ENCODE measurements at places on chromosomes 13 and 19. TPM values are rescaled to one million over a fixed set of nuclear protein-coding genes. Genes with fewer than 3 reads are reported as not detected.

DNA sequence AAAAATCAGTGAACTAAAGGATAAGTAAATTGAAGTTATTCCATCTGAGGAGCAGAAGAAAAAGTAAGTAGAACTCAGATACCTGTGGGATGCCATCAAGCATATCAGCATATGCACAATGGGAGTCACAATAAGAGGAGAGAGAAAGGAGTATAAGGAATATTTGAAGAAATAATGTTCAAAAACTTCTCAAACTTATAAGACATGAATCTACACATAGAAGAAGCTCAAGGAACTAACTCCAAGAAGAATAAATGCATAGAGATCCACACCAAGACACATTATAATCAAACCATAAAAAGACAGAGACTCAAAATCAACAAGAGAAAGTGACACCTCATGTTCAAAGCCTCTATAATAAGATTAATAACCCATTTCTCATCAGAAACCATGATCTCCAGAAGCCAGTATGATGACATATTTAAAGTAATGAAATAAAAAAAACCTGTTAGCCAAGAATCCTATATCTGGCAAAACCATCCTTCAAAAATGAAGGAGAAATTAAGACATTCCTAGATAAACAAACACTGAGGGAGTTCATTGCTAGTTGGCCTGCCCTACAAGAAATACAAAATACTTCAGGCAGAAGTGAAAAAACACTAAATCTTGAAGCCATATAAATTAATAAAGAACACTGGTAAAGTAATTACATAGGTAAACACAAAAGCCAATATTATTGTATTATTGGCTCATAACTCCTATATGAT lies 3.8 kb upstream of the ZNF233 start:
- no peak for DNase-seq

DNA sequence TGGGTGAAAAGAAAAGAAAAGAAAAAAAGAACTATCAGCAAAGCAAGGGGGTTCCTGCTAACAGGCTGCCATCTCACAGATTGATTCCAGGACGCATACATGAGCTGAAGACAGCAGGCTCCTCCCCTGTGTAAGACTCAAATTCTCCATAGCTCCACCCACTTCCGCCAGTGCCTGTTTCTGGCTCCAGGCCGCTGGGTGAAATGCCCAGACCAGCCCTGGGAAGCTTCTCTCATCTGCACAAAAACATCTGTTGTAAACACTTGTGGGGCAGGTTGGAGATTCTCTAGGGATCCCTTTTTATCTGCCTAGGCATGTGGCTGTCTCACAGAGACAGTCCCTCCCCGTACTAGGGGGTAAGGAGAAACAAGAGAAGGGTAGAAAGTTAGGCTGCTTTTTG lies 1054.4 kb upstream of the SPRY2 start:
- DNase-seq, result no peak

DNA sequence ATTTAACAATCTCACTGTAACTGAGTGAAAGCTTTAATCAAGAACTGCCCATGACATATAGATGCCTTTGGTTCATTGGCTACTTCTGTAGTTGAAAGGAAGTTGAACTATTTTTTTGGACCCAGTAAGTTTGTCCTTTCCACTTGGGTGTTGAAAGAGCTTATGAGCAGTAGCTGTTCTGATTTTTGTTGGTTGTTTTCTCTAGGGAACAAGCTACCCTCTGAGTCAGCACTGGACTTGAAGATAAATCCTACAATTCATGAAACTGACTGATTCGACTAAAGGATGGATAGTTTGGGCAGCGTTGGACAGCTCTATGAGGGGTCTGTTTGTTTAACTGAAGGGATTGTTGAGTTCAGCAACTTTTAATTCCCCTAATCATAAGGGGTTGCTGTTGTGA lies 101.0 kb downstream of the PAN3 start:
- no peak for DNase-seq

GRCh38 chr19:19745496-19746285 lies 12.8 kb upstream of the ZNF14 start:
- no peak for DNase-seq

DNA sequence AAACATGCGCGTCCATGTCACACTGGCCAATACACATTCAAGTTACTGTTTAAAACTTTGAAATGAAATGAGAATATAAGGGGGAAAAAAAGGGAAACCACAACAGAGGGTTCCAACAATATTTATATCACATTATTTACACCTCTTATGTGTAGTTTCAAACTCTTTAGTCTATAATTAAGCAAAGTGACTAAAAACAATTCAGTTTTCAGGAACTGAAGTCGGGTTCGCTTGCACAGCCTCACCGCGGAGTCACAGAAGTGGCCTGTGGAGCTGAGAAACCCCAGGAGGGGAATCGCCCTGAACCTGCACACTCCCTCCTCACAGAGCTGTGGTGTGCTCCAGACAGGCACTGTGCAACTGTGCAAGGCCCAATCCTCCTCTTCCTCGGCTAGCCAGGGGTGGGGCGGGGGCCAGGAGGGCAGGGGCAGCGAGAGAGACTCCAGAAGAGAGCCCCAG lies 75.9 kb downstream of the STK24 start:
- DNase-seq, result no peak

- DNase-seq, result peak; percentile 63
These were observed at the start of gene ZNF507 for GRCh38 chr19:32345261-32346207. Gene ZNF507, plus strand, starts transcription at chr19:32345610. Its CDS starts 7,221 bp downstream, at chr19:32352831.

- no peak for DNase-seq
These were observed 118.3 kb downstream of the SHISA2 start for GRCh38 chr13:25933520-25933919.

DNA sequence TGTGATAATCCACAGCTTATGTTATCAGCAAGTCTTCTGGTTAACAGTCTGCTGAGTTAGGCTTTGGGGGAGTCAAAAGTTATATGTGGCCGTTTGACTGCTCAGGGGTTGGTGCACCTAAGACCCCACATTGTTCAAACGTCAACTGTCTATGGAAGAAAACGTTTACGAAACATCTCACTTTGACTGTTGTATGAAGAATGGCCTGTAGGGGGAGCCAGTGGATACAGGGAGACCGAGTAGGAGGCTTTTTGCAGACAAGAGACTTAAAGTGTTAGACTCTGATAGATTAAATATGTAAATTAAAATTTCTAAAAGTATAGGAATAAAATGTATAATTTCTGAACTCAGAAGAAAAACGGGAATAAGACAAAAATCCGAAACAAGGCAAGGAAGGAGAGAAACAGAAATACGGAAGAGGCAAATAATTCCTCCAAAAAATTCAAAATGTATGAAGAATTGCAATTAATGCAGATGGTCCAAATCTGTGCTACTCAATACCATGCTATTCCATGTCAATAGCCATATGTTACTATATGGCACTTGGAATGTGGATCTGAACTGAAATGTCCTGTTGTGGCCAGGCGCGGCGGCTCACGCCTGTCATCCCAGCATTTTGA lies 37.8 kb downstream of the TNFSF14 start:
- DNase-seq, result peak; percentile 78

DNA sequence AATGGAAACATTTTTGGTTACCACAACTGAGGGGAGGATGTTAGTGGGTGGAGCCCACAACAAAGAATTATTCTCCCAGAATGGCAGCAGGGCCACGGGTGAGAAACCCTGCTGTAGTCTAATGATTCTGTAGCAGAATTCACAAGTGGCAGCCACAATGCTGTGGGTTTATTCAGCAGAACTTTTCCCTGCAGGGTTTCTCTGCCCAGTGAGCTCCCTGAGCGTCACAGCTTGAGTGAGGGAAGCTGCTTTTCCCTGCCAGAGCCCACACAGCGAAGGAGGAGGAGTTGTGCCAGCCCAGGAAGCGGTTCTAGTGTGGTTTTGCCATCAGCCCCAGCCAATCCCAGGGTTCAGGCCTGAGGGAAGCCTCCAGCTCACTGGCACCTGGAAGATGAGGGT lies 4.4 kb downstream of the ATP12A start:
- DNase-seq, result no peak

DNA sequence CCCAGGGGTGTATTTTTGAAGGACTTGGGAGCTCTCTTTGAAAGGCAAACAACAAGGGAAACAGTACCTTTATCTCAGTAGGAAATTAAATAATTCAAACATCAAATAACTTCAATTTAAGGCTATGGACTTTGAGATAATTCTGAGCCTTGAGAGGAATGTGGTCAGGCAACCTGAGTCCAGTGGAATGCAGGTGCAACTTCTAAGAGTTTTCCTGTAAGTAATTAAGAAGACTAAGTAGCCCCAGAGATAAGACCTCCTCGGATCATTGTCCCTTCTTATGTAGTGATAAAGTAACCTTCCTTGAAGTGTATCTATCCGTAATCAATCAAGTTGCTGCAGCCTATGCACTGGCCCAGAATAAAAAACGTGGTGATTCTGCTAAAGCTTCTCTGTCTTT lies 29.2 kb downstream of the ZNF701 start:
- no peak for DNase-seq

- no peak for DNase-seq
These were observed 86.7 kb upstream of the TNFSF11 start for GRCh38 chr13:42487221-42487620.

- DNase-seq, result no peak
These were observed 722.1 kb downstream of the DACH1 start for GRCh38 chr13:71144883-71145282.

Gene MAB21L1
- 0.77 TPM for total RNA-seq

GRCh38 chr19:46904114-46905060 lies 43.6 kb downstream of the ARHGAP35 start:
- DNase-seq, result peak; percentile 88

- no peak for DNase-seq
These were observed 86.7 kb downstream of the FNDC3A start for GRCh38 chr13:49062297-49062896.

- DNase-seq, result peak; percentile 18
These were observed 1.0 kb upstream of the CRYL1 start for GRCh38 chr13:20526664-20527063.

- DNase-seq, result peak; percentile 36
These were observed 55.2 kb downstream of the VWA8 start for GRCh38 chr13:41905600-41906254.

Gene ZNF799
- total RNA-seq, result 2.3 TPM

Gene ZNF765
- 13.1 TPM for total RNA-seq

DNA sequence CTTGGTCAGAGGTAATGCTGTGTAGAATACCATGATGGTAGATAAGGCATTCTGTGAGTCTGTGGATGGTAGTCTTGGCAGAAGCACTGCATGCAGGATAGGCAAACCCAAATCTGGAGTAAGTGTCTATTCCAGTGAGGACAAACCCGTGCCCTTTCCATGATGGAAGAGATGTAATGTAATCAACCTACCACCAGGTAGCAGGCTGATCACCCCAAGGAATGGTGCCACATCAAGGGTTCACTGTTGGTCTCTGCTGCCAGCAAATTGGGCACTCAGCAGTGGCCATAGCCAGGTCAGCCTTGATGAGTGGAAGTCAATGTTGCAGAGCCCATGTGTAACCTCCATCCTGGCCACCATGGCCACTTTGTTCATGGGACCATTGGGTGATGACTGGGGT lies 155.0 kb downstream of the RAP2A start:
- DNase-seq, result no peak

Gene FKBP8
- 289 TPM for total RNA-seq

GRCh38 chr19:33430674-33431277 lies 57.3 kb downstream of the CEBPG start:
- peak; percentile 62 for DNase-seq

Gene BST2
- 4.3 TPM for total RNA-seq

GRCh38 chr19:14686411-14686810 lies 3.4 kb upstream of the ZNF333 start:
- DNase-seq, result no peak

Measured in fibroblast of lung (primary cell).